ENCODE measurements at places on chromosomes 2 and 18. TPM values are rescaled to one million over a fixed set of nuclear protein-coding genes. Genes with fewer than 3 reads are reported as not detected.

Gene IL1F10
- polyA plus RNA-seq = not detected

Gene EIF4E2
- 93.5 TPM for polyA plus RNA-seq

Gene LYPD1
- polyA plus RNA-seq = 11.2 TPM

Gene GALNT3
- polyA plus RNA-seq = 45.0 TPM

Gene IL36RN
- not detected for polyA plus RNA-seq

Gene CPO
- 0.90 TPM for polyA plus RNA-seq

Gene EFHD1
- polyA plus RNA-seq = 51.5 TPM

Gene DNER
- 2.9 TPM for polyA plus RNA-seq

Gene TWSG1
- 26.6 TPM for polyA plus RNA-seq

Gene PROC
- polyA plus RNA-seq = not detected

Gene ABCB11
- polyA plus RNA-seq = 16.1 TPM

Gene AUP1
- 107 TPM for polyA plus RNA-seq

Gene ARHGEF4
- 18.0 TPM for polyA plus RNA-seq
